ENCODE measurements at places on chromosomes 6 and 20. TPM values are rescaled to one million over a fixed set of nuclear protein-coding genes. Genes with fewer than 3 reads are reported as not detected.
A peak's percentile ranks its signal among the peaks of the same experiment; 100 is the strongest.

DNA sequence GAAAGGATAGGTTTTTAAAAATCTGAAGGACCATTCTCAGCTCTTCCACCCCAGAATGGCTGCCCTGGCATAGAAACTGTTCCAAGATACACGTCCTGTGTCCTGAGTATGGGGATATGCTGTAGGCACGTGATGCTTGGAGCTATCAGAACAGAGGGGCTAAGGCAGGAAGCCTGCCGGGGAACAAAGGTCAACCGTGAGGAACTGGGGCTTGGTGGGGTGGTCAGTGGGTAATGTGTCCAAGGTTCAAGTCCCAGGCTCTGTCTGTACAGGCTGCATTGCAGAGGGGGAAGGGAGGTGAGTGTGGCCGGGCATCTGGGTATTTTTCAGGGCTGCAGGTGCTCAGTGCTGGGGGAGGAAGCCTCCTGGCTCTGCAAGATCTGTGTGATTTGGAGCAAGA, 479.6 kb upstream of the CHD6 start:
- DNase-seq = no peak

DNA sequence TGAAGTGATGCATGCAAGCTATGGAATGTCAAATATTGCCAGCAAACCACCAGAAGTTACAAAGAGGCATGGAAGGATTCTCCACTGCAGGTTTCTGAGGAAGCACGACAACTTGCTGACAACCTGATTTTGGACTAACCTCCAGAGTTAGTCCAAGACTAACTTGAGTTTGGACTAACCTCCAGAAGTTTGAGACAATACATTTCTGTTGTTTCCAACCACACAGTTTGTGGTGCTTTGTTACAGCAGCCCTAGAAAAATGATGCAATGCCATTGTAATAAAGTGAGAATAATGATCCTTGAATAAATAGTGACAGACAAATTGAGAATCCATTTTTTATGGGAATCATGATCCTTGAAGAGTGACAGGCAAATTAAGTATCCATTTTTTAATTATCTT, 169.9 kb upstream of the HDDC2 start:
- DNase-seq = no peak

DNA sequence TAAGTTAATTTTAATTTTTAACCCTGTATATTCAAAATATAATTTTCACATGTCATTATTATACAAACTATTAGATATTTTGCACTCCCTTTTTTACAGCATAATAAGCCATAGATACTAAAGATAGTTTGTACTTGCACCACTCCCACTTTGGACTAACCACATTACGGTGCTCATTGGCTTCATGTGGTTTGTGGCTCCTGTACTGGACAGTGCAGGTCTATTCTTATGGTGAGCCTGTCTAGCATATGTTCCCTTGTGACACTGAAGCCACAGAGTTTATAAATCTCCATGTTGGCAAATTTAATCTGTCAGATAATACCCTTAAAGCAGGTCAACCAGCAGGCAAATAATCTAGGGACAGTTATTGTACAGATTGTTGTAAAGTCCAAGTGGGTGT, 354.4 kb upstream of the KCNQ5 start:
- DNase-seq = peak; percentile 15

- no peak for DNase-seq
Measured at GRCh38 chr6:33017694-33018353, 8.4 kb upstream of the HLA-DOA start.

DNA sequence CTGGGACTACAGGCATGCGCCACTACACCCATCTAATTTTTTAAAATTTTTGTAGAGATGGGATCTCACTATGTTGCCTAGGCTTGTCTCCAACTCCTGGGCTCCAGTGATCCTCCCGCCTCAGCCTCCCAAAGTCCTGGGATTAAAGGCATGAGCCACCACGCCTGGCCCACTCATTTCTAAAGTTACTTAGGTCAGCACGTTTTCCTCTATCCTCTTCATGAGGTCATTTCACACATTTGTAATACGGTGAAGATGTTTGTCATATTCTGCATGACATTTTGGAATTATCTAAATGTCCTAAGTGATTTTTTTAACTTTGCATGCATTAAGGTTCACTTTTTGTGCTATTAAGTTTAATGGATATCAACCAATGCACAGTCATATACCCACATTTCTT, 11.9 kb upstream of the SOX12 start:
- no peak for DNase-seq

Gene BACH2
- total RNA-seq = 0.17 TPM

DNA sequence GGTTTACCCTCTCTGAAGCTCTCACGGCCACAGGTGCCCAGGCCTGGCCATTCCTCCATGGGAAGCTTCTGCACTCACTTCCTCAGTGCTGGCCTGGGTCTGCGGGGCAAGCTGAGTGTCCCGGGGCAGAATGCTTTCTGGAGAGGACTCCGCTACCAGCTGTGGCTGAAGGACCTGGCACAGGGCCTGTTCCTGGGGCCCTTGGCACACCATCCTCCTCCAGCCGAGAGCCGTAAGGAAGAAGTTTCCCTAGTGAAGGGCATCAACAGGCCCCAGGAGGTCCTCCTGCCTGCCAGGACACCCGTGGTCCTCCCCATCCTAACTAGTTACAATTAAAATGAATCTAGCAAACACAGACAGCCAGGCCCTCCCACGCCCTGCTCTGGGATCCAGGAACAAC, 14.0 kb upstream of the KCNK15 start:
- DNase-seq = peak; percentile 79

GRCh38 chr6:167756597-167756996, 70.1 kb upstream of the AFDN start:
- no peak for DNase-seq

GRCh38 chr6:52415917-52416628, 4.1 kb upstream of the EFHC1 start:
- peak; percentile 81 for DNase-seq

- DNase-seq = no peak
Measured at GRCh38 chr6:37693546-37694250, 4.0 kb downstream of the MDGA1 start.

Gene MRAP2
- 0.12 TPM for total RNA-seq

- no peak for DNase-seq
Measured at GRCh38 chr6:166618251-166618650, 8.8 kb downstream of the RPS6KA2 start.

GRCh38 chr6:49698478-49698877, 14.9 kb downstream of the CRISP2 start:
- no peak for DNase-seq

GRCh38 chr6:19157486-19157885, 679.7 kb upstream of the ID4 start:
- DNase-seq = no peak

GRCh38 chr6:90610751-90611542, 24.1 kb upstream of the MAP3K7 start:
- peak; percentile 5 for DNase-seq

Gene RAB5IF
- total RNA-seq = 331 TPM

DNA sequence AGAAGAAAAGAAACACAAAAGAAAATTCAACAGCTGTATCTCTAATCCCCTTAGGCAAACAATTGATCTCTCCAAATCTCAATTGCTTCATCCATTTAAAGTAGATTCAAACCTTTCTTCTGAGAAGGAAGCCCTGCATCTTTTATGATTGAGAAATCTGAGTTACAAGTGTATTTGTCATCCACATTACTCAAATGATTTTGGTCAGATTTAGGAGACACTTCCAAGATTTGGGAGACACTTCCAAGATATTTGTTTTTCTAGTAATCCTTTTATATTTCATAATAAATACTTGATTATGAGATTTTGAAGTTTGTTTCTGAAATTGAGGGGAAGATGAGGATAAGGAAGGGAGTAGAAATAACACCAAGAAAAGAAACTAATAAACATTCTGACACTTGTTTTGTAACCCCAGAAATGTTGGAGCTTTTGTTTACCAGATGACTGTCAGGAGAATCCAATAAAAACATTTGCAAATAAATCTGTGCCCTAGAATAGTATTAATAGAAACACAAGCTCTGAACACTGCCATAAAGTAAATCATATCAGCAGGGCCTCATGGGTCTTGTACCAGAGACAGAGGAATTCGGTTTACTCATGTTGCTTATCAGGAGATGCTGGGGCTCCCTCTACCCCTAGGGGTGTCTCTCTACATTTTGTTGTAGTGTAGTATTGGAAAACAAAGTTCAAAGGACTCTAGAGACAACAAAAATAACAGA, 314.3 kb upstream of the NT5E start:
- no peak for DNase-seq

DNA sequence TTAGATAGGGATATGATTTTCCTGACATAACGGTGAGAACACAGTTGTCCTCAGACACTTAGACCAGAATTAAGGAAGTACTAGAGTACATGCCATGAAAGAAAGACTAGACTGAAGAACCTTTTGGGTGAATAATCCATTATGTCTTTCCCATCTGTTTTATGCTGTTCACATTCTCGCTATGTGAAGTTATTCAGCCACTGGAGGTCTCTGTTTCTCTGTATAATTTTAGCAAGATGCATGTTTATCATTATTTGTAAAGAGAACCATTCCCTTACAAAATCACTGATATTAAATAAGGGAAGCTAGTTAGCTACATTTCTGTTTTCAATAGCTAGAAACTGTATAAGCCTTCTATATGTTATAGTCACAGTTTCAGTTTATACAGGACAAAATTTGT, 391.9 kb downstream of the CD109 start:
- peak; percentile 37 for DNase-seq

GRCh38 chr6:82690283-82690682, 326.7 kb downstream of the TPBG start:
- no peak for DNase-seq

DNA sequence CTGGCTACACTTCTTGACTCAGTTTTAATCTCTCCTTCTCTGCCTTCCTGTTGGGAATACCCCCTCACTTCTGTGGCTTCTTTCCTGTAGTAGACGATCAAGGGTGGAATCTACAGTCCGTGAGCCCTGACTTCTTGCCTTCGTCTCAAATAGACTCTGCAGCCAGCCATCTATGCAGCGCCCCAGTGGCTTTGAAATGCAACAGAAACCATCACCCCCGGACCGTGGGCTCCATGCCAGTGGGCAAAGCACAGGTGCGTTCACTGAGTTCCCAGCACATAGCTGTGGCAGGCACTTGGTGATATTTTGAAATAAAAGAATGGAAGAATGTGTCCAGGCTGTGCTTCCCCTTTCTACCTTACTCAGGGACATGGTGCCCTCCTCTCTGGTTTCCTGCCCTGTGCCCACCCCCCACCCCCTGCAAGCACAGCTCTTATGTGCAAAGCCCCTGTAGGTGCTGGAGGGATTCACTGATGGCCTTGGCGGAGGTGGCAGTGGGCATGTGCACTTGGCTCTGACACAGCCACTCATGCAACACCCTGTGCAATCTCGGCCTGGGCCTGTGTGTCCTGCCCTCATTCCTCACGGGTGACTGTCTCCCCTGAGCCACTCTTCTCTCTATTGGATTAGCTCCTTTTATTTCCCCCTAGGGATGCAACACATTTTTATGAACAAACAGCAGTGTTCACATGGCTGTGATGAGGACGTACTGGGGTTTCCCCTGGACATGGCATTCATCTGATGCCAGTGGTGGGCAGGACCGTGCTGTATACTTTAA, 5.5 kb upstream of the CDSN start:
- peak; percentile 71 for DNase-seq

Gene WFDC10B
- not detected for total RNA-seq

- peak; percentile 65 for DNase-seq
Measured at GRCh38 chr6:25360621-25361020, 81.4 kb downstream of the CARMIL1 start.

- DNase-seq = no peak
Measured at GRCh38 chr20:3084986-3085360, 449 bp upstream of the AVP start.

DNA sequence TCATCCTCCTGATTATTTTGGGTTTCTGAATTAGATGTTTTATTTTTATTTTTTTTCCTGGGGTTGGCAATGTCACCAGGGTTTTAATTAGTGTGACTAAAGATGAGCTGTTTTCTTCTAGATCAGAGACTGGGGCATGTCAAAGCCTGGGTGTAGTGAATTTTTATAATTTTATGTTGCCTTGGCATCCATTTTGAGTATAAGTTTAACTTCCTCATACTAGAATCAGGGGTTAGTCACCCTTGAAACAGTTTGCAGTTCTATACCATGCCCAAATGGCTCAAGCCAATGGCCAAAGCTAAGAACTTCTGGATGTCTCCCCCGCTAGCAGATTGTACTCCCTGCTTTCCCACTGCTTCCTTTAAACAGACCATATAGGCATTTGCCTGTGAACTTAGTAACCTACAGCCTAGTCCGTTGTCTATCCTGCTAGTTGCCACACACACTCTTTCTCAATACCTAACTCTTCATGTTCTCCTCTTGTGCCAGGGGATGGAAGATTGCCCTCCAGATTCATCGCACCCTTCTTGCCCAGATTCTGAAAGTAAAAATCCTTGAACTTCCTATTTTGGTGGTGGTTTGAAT, 54.5 kb downstream of the KIAA0408 start:
- DNase-seq = no peak

DNA sequence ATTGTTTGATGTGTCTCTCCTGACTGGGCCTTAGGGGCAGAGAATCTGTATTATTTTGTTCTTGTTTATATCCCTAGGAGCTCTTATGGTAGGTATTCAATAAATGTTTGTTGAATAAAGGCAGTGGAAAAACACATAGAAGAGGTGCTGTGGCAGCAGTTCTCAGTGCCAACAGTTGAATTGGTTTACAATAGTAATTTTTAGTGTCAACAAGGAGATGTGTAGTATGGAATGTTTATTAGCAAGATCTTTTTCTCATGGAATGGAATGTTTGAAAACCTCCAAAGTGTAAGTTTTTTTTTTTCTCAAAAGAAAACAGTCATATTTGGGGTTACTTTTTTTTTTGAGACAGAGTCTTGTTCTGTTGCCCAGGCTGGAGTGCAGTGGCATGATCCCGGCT, 28.0 kb downstream of the ASXL1 start:
- DNase-seq = peak; percentile 40

Gene CST5
- not detected for total RNA-seq

DNA sequence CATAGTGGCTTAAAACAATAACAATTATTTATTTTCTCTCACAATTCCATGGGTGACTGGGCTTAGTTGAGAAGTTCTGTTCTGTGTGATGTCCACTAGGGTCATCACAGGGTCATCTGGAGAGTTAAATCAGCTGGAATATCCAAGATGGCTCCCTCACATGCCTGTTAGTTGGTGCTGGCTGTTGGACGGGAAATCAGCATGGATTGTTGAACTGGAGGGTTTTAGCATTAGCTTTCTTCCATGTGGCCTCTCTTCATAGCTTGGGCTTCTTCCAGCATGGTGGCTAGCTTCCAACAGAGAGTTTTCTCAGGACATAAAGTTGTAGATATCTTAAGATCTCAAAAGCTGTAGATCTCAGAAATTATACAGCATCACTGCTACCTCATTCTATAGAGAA, 19.6 kb downstream of the MARCKS start:
- DNase-seq = peak; percentile 45

Gene FBXO30
- total RNA-seq = 11.3 TPM

Gene CYP39A1
- total RNA-seq = 6.2 TPM

GRCh38 chr6:141956868-141957267, 175.9 kb upstream of the GJE1 start:
- peak; percentile 12 for DNase-seq

DNA sequence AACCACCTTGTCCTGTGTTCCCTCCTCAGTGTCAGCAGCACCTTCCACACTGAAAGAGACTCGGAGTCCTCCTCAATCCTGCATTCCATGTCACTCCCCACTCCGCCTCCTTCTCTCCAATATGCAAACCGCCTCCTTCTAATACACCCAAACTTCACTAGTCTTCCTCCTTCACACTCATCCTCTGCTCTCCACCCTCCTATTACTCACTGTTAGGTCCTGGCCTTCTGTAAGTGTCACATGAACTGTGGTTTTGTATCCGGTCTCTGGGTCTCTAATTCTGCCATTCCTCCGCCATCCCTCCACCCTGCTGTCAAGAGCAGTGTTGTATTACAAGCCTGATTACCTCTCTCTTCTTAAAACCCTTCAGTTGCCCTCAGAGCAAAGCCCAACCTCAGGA, 200.5 kb upstream of the CDYL start:
- peak; percentile 77 for DNase-seq

Gene BHLHE23
- not detected for total RNA-seq

- DNase-seq = no peak
Measured at GRCh38 chr6:111980971-111981840, 72.7 kb upstream of the CCN6 start.

Data from M059J (cell line).